HuH-7 (cell line): ENCODE measurements at places on chromosomes 1 and 21.

DNA sequence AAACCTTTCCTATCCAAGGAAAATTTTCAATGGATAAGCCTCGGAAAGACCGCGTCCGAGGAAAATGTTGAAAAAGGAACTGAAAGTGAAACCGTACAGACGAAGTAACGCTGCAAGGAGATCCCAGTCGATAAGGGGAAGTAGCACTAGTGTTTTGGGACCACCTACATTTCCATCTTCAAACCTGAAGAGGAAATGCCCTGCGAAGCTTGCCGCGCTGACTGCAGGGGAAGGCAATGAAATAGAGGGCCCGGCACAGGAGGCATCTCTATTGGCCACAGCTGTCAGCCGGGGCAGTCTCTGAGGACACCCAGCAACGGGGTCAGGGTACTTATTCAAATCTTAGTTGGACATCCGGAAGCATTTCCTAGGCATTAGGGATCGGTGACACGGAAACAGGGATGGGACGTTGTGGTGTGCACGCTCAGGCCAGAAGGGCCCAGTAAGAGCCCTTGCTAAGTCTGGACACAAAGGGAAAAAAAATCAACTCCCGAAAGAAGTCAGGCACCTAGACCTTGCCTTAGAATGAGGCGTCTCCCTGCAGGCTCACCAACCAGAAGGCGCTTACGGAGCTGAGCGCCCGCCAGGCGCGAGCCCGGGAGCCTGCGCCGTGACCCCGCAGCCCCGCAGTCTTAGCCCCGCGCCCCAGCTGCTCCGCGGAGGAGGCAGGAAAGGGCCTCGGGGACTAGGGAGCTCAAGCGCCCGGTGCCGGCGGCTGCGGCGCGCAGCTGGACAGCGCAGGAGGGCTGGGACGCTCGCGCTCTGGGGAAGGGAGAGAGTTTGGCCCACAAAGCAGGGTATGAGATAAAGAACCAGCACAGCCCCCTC, 655 bp downstream of the USF1 start:
- peak; percentile 91 for DNase-seq

DNA sequence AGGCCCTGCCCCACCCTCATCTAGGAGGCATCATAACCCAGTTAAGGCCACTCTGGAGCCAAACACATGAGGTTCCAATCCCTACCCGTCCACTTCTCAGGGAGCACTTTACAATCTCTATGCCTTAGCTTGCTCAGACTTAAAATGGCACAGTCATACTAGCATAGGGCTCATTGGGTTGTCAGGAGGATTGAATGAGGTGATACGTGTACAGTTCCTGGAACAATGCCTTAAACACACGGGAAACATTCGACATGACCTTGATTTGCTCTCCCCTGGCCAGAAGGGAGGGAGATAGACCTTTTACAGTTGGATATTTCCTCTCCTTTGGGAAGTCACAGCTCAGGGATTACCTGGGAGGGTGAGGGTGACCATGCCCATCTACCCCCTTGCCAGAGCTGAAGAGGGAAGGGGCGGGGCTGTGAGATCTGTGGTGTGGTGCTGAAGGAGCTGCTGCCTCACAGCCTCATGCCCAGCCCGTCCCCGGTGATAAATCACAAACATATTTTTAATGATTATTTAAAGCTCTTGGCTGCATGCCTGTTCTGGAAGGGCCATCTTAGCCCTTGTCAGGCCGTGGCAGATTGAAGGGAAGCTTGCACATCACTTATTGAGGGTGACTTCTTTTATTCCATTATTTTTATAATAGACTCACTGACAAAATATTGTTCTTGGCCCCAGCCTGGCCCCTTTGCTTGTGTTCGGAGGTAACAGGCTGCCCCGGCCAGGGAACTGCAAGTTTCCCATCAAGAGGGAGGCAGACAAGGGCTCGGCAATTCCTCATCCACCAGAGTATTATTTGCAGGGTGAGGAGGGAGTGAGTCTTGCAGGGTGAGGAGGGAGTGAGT, 83.4 kb downstream of the FOXD2 start:
- DNase-seq: no peak

DNA sequence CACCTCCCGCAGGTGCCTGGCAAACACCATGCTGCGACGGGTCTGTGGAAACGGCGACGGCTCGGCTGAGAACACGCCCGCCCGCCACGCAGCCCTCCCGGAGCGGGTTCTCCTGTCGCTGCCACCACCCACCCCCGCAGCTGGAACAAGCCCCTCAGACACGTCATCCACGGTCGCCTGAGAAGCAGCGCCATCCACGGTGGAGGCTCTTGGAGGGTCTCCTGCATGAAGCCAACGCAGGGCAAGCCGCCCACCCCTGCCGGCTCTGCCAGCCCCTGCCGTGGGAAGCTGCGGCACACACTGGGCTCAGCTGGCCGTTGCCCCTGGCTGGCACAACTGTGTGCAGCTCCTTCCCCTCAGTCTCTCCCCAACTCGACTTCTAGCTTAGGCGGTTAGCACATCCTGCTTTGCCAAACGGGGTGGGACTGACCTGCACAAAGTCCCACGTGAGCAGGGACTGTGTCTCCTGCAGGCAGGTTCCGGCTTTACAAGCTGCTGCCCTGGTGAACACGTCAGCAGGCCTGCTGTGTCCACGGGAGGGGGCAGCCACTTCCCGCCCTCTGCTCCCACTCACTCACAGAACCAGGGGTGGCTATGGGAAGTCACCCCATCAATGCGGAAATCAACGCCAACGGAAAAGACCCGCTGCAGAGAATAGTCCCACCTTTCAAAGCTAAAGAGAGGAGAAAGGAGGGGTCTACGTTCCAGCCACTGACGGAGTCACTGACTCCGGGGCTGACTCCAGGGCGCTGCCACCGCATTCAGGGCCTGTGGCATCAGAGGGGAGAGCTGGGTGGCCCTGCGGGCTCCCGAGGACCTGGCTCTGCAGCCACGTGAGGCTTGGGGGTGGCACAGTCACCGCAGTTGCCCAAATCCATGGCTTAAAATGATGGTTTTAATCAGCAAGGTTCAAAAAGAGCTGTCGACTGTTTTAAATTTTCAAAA, 10.3 kb downstream of the POFUT2 start:
- DNase-seq: no peak

GRCh38 chr1:198047913-198048312, 108.9 kb upstream of the NEK7 start:
- DNase-seq: no peak

DNA sequence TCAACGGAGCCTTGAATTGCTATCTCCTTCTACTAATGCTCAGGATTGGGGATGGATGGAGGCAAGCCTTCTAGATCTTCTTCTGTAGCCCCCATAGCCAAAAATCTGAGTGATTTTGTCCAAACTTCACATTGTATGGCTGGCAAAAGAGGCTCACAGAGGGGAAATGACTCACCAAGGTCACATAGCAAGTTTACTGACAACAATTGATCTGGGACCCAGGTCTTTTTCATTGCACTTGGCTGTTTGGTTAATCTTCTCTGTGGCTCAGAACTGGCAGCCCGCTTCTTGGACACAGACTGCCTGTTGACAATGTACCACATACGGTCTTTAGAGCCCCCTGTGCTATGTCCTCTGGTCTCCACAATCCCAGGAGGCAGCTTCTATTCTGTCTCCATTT, 3.0 kb upstream of the LACTBL1 start:
- no peak for DNase-seq

GRCh38 chr1:24564695-24565094, 8.8 kb downstream of the NCMAP start:
- no peak for DNase-seq

DNA sequence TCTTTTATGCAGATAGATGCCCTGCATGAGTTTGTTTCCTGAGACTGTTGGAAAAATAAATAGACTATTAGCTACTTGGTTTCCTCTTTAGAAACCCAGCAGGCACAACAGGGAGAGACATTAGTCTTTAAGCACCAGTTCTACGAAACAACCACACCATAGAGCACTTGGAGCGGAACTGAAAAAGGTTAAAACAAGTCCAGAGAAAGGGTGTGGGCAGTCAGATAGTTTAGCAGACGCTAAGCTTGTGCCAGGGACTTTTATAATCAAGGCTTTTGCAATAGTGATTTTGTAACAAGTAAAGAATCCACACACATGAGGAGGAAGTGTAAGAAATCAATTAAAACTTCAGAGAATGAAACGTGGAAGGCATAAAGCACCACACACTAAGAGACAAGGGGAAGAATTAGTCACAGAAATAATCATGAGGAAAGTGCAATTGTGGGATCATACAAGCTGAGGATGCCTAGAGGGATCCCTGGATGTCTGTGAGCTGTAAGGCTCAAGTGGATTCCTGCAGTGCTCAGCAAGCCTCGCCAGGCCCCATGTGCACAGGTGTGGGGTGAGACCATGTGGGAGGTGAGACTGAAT, 37.8 kb upstream of the TLR5 start:
- no peak for DNase-seq

- peak; percentile 82 for DNase-seq
Observed at GRCh38 chr1:169105434-169106094, 926 bp upstream of the ATP1B1 start.

DNA sequence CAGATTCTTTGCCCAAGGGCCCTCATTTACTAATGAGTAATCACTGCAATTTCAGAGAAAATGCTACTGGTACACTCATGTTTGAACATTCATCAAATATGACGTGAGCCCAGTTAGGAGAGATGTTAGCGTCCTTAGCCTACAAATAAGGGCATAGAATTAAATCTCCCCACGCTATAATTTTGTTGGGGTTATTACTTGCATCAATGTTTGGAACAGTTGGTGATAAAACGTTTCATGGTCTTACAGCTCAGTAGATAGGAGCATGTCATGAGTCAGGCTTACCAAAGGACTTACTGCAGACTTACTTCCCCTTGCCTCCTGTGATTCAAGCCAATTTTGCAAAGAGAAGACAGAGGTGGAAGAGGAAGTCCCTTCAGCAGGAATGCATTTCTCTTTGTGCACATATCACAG, 304.0 kb downstream of the KIF26B start:
- DNase-seq: no peak

DNA sequence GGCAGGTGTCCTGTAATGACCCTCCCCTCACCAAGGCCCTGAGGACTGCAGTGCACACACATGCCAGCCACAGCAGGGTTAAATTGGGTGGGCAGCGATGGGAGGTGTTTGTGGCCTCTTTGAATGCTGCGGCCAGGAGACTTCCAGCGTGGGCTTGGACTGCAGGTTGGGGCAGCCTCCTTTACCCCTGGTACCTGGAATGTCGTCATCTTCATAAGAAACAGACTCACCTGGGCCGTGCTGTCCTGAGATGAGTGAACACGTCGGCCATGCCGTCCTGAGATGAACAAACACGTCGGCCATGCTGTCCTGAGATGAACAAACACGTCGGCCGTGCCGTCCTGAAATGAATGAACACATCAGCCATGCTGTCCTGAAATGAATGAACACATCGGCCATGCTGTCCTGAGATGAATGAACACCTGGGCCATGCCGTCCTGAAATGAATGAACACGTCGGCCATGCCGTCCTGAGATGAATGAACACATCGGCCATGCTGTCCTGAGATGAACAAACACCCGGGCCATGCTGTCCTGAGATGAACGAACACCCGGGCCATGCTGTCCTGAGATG, 50.1 kb upstream of the COL6A1 start:
- DNase-seq: no peak

GRCh38 chr21:40924641-40925040, 77.7 kb upstream of the DSCAM start:
- no peak for DNase-seq

DNA sequence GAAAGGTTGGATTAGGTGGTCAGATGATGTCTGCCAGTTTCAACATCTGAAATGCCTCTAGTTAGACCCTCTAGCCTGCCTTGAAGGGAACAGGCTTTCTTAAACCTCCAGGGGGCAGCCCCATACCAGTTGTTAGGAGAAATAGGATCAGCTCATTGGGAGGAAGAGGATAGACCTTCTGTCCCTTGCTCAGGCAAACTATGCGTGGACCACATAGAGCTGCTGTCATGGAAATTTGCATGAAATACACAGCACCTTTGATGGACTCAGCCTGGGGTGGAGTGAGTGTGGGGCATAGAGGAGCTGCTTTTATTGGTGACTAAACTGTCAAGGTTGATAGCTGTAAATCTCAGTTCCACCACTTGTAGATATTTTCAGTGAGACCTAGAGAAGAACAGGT, 38.4 kb upstream of the SPAG17 start:
- DNase-seq: peak; percentile 1

DNA sequence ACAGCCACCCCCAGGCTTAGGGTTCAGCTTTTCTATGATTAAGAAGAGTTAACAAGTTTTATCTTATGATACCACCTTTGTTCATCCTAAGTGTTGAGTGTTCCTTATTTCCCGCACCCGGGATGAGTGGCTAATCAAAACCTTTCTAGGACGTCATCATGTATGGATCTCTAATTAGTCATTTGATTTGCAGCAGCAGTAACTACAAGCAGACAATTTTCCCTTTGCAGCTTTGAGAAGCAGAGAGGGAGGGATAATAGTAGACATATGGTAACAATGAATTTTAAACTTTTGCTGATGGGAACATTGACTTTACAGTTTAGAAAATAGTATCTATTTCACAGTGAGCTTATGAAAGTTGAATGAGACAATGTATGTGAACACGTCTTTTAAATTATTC, 30.8 kb upstream of the SLC35F3 start:
- no peak for DNase-seq

- no peak for DNase-seq
Observed at GRCh38 chr21:33238146-33238545, 8.4 kb downstream of the IFNAR2 start.

DNA sequence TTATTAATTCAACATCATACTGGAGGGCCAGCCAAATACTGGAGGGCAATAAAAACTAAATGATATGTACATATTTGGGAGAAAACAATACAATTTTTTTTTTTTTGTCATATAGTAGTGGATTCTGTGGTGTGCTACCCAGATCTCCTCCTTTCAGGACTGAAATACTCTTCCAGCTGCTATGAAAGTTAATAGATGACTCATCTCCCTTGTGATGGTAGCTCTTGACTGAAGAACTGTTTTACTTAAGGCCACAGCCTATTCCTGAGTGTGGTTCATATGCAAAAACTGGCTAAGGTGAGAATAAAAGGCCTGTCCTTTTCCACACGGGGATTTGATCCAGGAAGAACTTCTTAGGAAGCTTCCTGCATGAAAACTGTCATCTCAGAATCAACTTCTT, 307.9 kb downstream of the HLX start:
- no peak for DNase-seq

GRCh38 chr1:55127827-55128343, 87.3 kb downstream of the USP24 start:
- no peak for DNase-seq

GRCh38 chr1:107940017-107940577, 24.9 kb downstream of the VAV3 start:
- DNase-seq: no peak

DNA sequence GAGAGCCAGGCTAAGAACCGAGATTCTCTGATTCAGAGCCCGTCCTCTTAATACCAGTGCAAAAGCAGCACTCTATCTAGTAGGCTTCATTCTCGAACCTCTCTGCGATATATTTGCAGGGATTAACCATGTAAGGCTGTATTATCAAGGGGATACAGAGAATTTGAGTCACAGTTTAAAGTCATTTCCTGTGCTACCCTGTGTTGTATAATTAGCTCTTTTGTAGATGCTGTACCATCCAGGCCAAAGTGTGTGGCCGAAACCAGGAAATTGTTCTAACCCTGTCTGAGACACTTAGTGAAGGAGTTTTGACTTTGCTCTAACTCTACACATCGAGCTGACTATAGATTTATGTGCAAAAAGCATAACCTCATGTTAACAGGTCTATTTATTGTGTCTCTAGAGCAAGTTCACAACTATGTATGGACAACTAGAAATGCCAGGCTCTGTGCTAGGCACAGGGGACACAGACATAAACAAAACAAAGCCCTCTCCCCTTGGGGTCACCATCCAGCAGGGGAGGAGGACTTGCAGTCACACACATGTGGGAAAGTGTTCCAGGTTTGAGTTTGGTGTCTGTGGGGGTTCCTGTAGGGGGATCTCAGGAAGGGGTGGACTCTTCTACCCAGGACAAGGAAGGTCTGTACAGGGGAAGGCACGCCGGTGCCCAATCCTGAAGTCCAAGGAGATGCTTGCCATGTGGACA, 182.2 kb downstream of the DHRS3 start:
- no peak for DNase-seq
